ENCODE measurements at places on chromosomes 4 and X. TPM values are rescaled to one million over a fixed set of nuclear protein-coding genes. Genes with fewer than 3 reads are reported as not detected.

The ASB12 gene
- total RNA-seq = not detected

The MAGEC3 gene
- total RNA-seq = not detected

The VCX3A gene
- not detected for total RNA-seq

The CACNA1F gene
- not detected for total RNA-seq

The TEX11 gene
- total RNA-seq = not detected

The UNC5C gene
- total RNA-seq = 9.8 TPM

The CSAG3 gene
- total RNA-seq = not detected

The NXF2B gene
- not detected for total RNA-seq

The SCD5 gene
- 74.3 TPM for total RNA-seq

The STS gene
- total RNA-seq = 1.8 TPM

The SPANXN4 gene
- total RNA-seq = not detected

The KCNE5 gene
- total RNA-seq = 0.40 TPM

The XPNPEP2 gene
- not detected for total RNA-seq

The CPE gene
- total RNA-seq = 10.0 TPM

The CFAP99 gene
- total RNA-seq = not detected

The NPY1R gene
- not detected for total RNA-seq

The SSX4B gene
- total RNA-seq = not detected

The HSFX1 gene
- 0.94 TPM for total RNA-seq

The PALLD gene
- total RNA-seq = 380 TPM

The LYAR gene
- total RNA-seq = 6.3 TPM

The AMER1 gene
- 3.3 TPM for total RNA-seq

The PPP1R3F gene
- total RNA-seq = 2.8 TPM

The ERCC6L gene
- 0.17 TPM for total RNA-seq

The RRH gene
- 0.33 TPM for total RNA-seq

The EDA2R gene
- total RNA-seq = 8.2 TPM

The CORIN gene
- 0.19 TPM for total RNA-seq

The SOX3 gene
- not detected for total RNA-seq

The DRD5 gene
- not detected for total RNA-seq

The TREX2 gene
- 2.5 TPM for total RNA-seq

The TCEAL6 gene
- total RNA-seq = not detected

Measured in mammary epithelial cell (primary cell).